Hematopoietic multipotent progenitor cell treated with erythropoietin and hydrocortisone succinate and interleukin-3 and kit ligand, for 17 days (in vitro differentiated cells): ENCODE measurements at places on chromosomes 2 and 18.

DNA sequence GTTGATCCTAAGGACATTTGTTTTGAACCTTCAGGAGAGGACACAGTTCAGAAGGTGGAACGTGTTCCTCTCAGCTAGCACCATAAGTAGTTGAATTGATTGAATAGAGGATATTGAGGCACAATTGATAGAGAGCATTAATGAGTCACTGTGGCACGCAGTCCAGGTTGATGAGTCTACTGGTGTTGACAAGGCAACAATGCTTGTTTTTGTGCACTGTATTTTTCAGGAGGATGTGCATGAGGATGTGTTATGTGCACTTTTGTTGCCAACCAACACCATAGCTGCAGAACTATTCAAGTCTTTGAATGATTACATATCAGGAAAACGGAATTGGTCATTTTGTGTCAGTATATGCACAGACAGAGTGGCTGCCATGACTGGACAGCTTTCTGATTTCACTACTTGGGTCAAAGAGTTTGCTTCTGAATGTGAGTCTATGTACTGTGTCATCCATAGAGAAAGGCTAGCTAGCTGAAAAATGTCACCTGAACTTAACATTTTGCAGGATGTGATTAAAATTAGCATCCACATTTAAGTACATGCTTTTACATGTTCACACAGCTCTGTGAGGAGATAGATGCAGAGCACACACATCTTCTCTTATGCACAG, 140.1 kb upstream of the B3GNT2 start:
- DNase-seq, result no peak

- no peak for DNase-seq
Observed at GRCh38 chr18:40066368-40066767, 1888.7 kb upstream of the PIK3C3 start.

DNA sequence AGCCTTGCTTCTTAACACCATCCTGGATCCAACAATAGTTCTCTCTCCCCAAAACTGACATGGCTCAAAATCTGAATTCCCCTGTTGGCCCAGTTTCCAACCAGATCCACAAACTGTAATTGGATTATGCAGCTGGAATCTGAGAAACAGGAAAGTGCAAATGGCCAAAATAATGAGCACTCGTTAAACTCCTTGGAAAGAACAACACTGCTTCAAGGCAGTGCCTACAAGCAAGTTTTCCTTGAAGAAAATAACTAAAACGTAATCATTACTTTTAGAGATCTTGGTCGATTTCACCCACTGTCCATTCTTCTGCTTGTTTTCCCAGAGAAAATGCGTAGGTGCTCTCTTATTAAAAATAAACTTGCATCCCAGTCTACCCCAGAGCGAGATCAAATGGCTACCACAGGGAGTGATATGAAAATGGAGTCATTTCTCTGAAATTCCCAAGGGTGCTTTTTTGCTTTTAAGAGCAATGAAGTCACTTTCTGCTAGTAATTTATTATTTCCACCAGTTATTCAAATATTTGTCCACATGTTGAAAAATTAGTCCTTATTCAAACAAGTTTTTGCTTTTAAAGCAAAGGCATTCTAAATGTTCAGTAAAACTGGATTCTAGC, 264.2 kb downstream of the C1D start:
- DNase-seq, result no peak

- no peak for DNase-seq
Observed at GRCh38 chr2:33636001-33636400, 36.9 kb upstream of the FAM98A start.
